Karpas-422 (cell line): ENCODE measurements at places on chromosomes 3 and 15.

DNA sequence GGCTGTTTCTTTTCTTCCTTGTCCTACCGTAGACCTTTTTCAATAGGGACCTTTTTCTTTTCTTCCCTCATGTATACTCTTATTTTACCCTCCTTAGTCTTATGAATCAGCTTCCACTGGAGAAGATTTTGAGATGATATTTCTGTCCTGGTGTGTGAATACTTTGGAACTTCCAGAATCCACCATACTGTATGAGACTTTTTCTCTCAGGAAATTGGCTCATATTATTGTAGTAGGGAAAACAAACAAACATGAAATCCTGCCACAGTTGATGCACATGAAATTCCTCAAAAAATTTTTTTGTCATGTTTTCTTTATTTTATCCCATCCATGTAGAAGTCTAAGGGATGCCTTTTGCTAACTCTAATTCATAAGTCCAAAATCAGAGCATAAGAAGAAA, 289.3 kb upstream of the PLSCR5 start:
- no peak overlapping the region for H3K4me3 ChIP-seq
- H3K36me3 ChIP-seq, result no peaks in the 10 kb centered on the region
- no peaks in the 10 kb centered on the region for H3K4me1 ChIP-seq
- H3K27ac ChIP-seq, result no peak overlapping the region

- H3K27me3 ChIP-seq, result no peaks in the 10 kb centered on the region
- H3K4me3 ChIP-seq, result no peak overlapping the region
- H3K4me1 ChIP-seq, result no peaks in the 10 kb centered on the region
- H3K36me3 ChIP-seq, result no peaks in the 10 kb centered on the region
Observed at GRCh38 chr15:25177955-25178801, 223.4 kb downstream of the SNRPN start.

DNA sequence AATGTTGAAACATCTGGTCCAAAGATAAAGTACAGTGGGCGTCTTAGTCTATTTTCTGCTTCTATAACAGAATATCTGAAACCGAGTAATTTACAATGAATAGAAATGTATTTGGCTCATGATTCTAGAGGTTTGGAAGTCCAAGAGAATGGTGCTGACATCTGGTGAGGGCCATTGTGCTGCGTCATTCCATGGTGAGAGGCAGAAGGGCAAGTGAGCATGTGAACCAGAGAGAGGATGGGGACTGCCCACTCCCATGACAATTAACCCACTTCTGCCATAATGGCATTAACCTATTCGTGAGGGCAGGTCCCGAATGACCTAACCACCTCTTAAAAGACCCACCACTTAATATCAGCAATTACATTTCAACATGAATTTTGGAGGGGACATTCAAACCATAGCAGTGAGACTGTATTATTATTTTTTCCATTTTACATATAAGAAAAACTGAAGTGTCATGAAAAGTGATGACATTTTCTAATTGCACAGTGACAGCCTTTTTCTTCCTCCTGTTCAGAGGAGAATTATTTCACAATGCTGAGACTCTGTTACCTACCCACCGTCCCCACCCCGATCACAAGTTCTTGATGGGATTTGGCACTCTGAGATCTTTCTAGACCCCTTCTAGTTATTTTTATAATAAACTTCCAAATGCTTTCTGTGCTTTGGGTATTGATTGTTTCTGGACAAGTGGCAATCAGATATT, 238.8 kb downstream of the RPLP1 start:
- DNase-seq, result no peak
- H3K27ac ChIP-seq, result no peak overlapping the region
- no peaks in the 10 kb centered on the region for H3K36me3 ChIP-seq

DNA sequence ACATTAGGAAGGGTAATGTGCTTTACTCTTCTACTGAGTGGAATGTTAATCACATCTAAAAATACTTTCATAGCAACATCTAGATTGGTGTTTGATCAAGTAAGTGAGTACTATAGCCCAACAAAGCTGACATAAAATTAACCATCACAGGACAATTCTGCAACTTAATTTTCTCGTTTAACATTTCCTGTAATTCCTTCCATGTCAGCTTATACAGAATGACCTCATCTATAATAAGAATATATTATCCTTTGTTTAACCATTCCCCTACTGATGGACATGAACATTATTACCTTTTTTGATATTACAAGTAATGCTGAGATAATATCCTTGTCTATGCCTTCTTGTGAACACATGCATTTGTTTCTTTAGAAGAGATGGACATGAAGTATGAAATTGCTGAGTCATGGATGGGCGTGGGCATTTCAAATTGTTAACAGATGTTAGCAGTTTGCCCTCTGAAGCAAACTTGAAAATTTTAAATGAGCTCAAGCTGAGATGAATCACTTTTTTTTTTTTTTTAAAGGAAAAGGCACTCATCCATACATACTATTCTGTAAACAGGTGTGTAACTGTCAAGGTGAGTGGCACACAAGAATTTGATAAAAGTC, 85.1 kb downstream of the OXNAD1 start:
- peak overlapping the region; percentile 41 for H3K27ac ChIP-seq
- H3K4me1 ChIP-seq, result peaks cover 39% of the 10 kb centered on the region
- H3K27me3 ChIP-seq, result no peaks in the 10 kb centered on the region
- H3K36me3 ChIP-seq, result peaks cover 99% of the 10 kb centered on the region
- DNase-seq, result no peak

- H3K36me3 ChIP-seq, result no peaks in the 10 kb centered on the region
- peaks cover 3% of the 10 kb centered on the region; the same call in 1 of the 2 replicates for H3K4me1 ChIP-seq
- no peak overlapping the region for H3K4me3 ChIP-seq
- DNase-seq, result no peak
- H3K27me3 ChIP-seq, result no peaks in the 10 kb centered on the region
Observed at GRCh38 chr15:28956491-28956890, 70.7 kb downstream of the APBA2 start.

- no peak overlapping the region for H3K4me3 ChIP-seq
- peaks cover 11% of the 10 kb centered on the region; the same call in 1 of the 2 replicates for H3K36me3 ChIP-seq
- H3K27ac ChIP-seq, result peak overlapping the region; percentile 6; the same call in 1 of the 2 replicates
- DNase-seq, result no peak
- no peaks in the 10 kb centered on the region for H3K27me3 ChIP-seq
Observed at GRCh38 chr15:72099155-72099554, 18.8 kb downstream of the MYO9A start.

GRCh38 chr3:52820736-52821135, 9.7 kb downstream of the ITIH4 start:
- peak; percentile 70 for DNase-seq
- no peak overlapping the region for H3K4me3 ChIP-seq
- no peaks in the 10 kb centered on the region for H3K27me3 ChIP-seq
- no peak overlapping the region for H3K27ac ChIP-seq
- no peaks in the 10 kb centered on the region for H3K36me3 ChIP-seq
